ENCODE measurements at places on chromosomes 11 and 22. TPM values are rescaled to one million over a fixed set of nuclear protein-coding genes. Genes with fewer than 3 reads are reported as not detected.

RCOR2 gene
- 1.2 TPM for total RNA-seq

NPAS4 gene
- not detected for total RNA-seq

RBMXL2 gene
- total RNA-seq: not detected

DCHS1 gene
- 0.07 TPM for total RNA-seq

KRTAP5-8 gene
- not detected for total RNA-seq

DDX25 gene
- not detected for total RNA-seq

GGT5 gene
- total RNA-seq: 5.1 TPM

RNF169 gene
- 3.6 TPM for total RNA-seq

KDELR3 gene
- total RNA-seq: 19.1 TPM

TMEM191C gene
- total RNA-seq: 0.66 TPM

FOXR1 gene
- not detected for total RNA-seq

All from A549 treated with AZD2906 at 1 μM for 4 hours (cell line).